T-helper 17 cell (primary cell): ENCODE measurements at places on chromosomes 11 and 22.

DNA sequence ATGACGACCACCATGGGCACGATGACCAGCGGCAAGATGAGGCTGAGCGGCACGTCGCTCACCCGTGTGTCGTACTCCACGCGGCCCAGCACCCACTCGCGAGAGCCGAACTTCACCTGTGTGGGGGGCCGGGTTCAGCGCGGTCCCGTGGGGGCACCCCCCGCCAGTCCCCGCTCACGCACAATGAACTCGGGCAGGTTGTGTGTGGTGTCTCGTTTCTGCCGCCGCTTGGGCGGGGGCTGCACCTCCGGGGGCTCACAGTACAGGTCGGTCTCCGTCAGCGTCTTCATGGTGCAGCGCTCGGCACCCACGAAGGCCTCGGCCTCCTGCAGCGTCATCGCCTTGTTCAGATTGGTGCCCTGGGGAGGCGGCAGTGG, 11.2 kb upstream of the MAPK11 start:
- no peak for DNase-seq

DNA sequence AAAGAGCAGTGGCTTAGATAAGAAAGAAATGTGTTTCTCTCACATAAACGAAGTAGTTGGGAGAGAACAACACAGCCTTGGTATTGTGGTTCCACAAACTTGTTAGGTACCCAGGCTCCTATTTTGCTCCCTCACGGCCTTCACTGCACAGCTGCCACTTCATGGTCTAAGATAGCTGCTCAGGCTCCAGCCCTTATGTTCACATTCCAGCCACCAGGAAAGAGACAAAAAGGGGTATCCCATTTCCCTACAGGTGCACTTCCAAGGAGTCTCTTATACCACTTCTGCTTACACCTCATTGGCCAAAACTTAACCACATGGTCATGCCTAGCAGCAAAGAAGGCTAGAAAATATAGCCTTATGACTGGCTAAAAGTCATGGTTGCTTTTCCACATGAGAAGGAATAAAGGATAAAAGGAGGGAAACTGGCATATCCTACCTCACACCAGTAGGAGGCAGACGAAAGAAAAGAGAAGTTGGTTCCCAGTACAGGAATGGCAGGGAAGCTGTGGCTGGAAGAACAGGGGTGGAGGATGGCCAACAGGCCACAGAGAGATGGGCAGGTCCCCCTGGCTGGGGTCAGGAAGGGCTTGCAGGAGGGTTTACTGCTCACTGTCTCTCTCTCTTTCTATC, 5.4 kb upstream of the HDHD5 start:
- no peak for DNase-seq

- DNase-seq = peak; percentile 65
Observed at GRCh38 chr11:35083431-35084238, 55.3 kb upstream of the CD44 start.

DNA sequence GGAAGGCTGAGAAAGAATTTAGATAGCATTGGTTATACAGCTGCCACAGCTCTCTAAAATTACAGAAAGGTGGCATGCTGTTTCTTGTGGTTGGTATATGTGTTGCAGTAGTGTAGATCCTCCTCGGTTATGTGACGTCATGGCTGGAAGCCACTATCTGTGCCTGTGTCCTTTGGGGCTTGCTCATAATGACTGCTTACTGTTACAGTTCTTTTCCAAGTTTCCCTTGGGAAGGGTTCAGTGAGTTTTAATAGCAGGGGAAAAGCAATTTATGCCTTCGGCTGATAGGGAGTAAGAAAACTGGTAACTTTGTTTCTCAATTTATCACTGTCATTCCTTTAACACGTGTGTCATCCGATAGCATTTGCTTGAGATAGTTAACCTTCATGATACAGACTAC, 47.2 kb downstream of the POLD3 start:
- no peak for DNase-seq

GRCh38 chr22:40399621-40400020, 29.2 kb downstream of the SGSM3 start:
- DNase-seq = no peak

DNA sequence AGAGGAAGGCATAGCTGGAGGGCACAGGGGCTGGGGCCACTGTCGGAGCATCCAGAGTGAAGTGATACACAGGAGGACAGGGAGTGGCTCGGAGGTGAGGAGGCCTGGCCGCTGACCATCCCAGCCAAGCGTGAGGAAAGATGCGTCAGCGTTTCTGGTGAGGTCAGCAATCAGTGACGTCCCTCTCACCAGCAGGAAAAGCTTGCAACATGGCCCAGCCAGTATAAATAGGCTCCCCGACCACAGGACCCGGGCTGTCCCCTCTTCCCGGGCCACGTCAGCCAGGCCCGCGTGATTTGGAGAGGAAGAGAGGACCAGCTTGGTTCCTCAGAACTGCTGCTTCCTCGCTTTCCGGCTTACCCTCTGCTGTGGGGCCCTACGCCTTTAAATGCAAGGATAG, 4.2 kb upstream of the OSM start:
- DNase-seq = no peak

DNA sequence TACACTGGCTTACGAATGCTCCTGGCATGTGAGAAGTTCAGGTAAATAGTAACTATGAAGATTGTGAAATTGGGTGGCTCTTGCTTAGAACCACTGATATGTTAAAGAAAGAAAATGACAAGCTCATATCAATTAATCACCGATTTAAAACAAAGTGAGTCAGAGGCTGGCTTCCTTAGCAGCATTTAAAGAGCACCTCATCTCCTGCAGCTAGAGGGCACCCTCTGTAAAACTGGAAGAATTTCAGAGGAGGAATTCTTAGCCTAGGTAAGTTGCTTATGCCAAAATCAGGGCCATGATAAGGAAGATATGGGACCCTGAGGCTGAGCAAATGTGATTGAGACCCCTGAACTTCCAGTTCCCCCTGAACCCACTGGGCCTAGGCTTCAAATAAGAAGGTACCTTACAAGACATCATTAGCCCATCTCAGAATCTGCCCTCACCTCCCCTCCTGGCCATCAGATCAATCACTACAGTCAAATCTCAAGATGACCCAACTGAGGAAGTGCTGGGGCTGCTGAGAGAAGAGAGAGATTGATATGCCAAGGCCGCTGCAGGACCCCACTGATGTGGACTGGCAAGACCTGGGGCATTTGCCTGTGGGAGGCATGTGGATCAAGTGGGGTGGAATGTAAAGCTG, 8.6 kb upstream of the CD3E start:
- no peak for DNase-seq

DNA sequence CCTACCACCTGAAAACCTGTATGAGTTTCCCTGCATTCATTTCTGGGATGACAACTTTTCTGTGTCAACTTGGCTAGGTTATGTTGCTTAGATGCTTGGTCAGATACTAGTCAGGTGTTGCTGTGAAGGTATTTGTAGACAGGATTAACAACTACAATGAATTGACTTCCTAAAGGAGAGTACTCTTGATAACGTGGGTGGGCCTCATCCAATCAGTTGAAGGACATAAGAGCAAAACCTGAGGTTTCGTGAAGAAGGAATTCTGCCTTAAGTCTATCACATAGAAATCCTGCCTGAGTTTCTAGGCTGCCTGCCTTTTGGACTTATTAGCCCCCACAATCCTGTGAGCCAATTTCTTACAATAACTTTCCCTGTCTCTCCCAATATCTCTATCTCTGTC, 81.2 kb upstream of the TBCEL start:
- DNase-seq = no peak

DNA sequence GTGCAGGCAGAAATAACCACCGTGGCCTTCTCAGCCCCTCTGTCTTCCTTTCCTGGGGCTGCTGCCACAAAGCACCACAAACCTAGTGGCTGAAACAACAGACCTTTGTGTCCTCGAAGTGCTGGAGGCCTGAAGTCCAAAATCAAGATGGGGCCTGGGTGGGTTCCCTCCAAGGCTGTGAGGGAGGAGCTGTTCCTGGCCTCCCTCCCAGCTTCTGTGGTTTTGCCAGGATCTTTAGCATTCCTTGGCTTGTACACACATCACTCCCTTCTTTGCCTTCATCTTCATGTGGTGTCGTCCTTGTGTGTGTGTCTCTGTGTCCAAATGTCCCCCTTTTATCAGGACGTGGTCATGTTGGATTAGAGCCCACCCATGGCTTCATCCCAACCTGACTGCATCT, 29.0 kb upstream of the PARVG start:
- no peak for DNase-seq

GRCh38 chr11:130407978-130408377, 20.4 kb downstream of the ADAMTS8 start:
- DNase-seq = no peak
